CD14-positive monocyte (primary cell): ENCODE measurements at places on chromosomes 1 and 21. TPM values are rescaled to one million over a fixed set of nuclear protein-coding genes. Genes with fewer than 3 reads are reported as not detected.

GRCh38 chr1:242610209-242610608 is 85.7 kb upstream of the PLD5 start:
- H3K36me3 ChIP-seq = no peaks in the 10 kb centered on the region
- H3K27ac ChIP-seq = no peak overlapping the region
- no peak overlapping the region for H3K4me3 ChIP-seq
- no peaks in the 10 kb centered on the region for H3K4me1 ChIP-seq
- no peak for DNase-seq

DNA sequence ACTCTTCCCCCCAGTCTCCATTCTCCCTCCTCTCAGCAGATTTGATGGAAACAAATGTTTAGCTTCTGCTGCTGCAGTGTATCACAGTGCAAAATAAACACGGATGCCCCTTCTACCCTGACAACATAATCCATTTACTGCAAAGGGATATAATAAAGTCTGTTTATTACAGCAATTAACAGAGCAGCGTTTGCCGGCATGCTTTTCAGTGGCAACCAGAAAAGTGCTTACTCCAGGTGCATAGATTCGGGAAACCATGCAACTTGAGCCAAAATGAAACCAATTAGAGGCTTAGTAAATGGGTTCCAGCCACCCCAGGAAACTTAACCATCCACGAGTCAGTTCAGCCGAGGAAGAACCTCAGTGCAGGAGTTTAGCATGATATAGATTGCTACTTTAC is 12.9 kb upstream of the LEMD1 start:
- H3K27me3 ChIP-seq = no peaks in the 10 kb centered on the region
- no peak overlapping the region for H3K27ac ChIP-seq
- H3K36me3 ChIP-seq = no peaks in the 10 kb centered on the region
- H3K4me3 ChIP-seq = no peak overlapping the region
- H3K4me1 ChIP-seq = peaks cover 31% of the 10 kb centered on the region

GRCh38 chr1:22412932-22413727 is 38.5 kb upstream of the ZBTB40 start:
- H3K4me1 ChIP-seq = no peaks in the 10 kb centered on the region
- no peak overlapping the region for H3K4me3 ChIP-seq
- DNase-seq = no peak
- H3K27me3 ChIP-seq = no peaks in the 10 kb centered on the region
- no peaks in the 10 kb centered on the region for H3K36me3 ChIP-seq
- H3K27ac ChIP-seq = no peak overlapping the region

E2F2 gene
- polyA plus RNA-seq = 1.8 TPM
